ENCODE measurements at places on chromosomes 4 and X.

GRCh38 chr4:48340276-48340964 is 909 bp upstream of the SLAIN2 start:
- DNase-seq: no peak

DNA sequence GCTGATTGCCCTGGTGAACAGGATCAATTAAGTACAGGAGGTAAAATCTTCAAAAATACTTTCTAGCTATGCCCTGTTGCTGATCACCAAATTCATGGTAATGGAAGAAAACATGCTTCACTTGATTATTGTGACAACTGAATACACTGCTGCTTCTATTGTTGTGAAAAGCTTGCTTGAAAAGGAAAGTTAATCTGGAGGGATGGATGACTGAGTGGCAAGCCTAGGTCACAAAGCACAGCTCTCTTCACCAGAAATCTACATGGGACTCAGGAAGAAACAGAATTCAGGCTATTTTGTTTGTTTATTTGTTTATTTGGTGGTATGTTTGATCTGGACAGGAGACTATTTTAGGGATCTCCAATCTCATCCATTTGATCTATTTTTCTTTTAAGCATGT is 182.0 kb downstream of the MGST2 start:
- no peak for DNase-seq

DNA sequence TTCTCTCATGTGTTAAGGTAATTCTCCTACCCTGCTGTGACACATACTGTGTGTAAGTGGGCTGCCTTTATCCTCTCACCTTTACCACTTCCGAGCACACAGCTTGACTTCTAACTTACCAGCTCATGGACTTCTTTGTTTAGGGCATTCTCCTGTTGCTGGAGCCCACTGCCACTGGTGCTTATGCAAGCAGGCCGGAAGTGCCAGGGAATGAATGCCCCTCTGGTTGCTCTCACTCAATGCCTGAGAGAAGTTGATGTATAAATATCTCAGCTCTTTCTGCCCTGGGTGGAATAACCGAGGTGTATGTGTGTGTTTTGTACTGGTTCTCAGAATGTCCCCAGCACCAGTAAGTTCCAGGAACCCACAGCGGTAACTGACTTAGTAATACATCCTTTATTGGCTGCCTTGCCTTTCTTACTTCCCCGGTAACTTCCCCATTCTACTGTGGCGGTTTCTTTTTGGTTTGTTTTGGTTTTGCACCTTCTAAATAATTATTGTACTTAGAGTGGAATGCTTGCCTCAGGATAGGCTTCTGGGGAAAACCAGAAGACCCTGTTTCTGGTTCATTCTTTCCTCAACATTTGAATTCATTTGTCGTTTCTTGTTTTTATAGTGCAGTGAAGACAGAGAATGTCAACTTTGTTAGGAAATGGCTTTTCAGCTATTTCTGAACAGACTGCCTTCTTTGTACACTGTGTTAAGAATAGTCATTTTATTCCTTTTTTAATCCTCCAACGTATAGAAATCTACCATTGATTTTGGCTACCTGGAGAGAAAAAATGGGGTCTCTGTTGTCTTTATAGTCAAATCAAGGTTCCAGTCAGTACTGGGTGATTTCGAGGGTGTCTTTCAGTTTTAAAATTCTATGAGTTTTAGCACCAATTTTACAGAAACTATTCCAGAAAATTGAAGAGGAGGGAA is 45.4 kb downstream of the CXorf58 start:
- DNase-seq: no peak

GRCh38 chr4:153529646-153530045 is 63.5 kb downstream of the TMEM131L start:
- no peak for DNase-seq
